Renal cortex interstitium (tissue), 15 donors: ENCODE measurements at places on chromosomes 2 and 18. TPM values are rescaled to one million over a fixed set of nuclear protein-coding genes. Genes with fewer than 3 reads are reported as not detected.

- DNase-seq: no peak
These were observed 5.3 kb downstream of the MFSD6 start for GRCh38 chr2:190413421-190413820.

GRCh38 chr2:48944956-48945355 is 189.4 kb upstream of the LHCGR start:
- DNase-seq: no peak

- DNase-seq: no peak
These were observed 36.0 kb downstream of the TTC27 start for GRCh38 chr2:32663864-32664263.

DNA sequence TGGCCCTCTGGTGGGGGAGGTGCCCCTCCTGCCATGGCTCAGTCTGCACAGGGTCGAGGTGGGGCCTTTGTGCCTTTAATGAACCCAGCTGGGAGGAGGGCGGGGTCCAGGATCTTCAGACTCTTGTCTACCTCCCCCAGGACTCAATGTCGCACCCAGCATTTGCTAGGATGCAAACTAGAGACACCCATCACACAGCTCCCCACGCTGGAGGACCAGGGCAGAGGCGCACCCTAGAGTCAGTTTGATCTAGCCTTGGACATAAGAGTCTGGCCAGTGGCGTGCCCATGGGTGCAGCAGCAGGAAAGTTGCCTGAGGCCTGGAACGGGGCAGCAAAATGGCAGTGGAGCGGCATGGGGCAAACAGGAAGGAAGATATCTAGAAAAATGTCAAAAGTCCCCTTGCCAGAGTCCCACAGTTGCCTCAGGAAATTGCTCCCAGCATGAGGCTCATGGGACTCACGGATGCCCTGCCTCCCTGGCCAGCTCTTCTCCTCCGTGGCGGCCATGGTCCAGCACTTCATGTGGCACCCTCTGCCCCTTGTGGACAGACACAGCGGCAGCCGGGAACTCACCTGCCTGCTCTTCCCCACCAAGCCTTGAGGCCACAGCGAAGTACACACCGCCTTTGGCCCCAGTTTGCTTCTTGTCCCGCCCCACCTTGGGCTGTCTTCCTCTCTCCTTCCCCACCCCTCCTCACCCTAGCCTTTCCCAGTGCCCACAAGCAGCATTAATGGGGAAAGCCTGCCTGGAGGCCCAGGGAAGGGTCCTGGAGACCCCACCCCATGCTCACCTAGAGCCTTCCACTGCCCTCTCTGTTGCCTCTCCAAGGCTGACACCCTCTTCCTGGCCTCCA is 17.7 kb downstream of the SH2D6 start:
- DNase-seq: no peak

- DNase-seq: no peak
These were observed 29.2 kb upstream of the STK17B start for GRCh38 chr2:196200557-196200956.

DNA sequence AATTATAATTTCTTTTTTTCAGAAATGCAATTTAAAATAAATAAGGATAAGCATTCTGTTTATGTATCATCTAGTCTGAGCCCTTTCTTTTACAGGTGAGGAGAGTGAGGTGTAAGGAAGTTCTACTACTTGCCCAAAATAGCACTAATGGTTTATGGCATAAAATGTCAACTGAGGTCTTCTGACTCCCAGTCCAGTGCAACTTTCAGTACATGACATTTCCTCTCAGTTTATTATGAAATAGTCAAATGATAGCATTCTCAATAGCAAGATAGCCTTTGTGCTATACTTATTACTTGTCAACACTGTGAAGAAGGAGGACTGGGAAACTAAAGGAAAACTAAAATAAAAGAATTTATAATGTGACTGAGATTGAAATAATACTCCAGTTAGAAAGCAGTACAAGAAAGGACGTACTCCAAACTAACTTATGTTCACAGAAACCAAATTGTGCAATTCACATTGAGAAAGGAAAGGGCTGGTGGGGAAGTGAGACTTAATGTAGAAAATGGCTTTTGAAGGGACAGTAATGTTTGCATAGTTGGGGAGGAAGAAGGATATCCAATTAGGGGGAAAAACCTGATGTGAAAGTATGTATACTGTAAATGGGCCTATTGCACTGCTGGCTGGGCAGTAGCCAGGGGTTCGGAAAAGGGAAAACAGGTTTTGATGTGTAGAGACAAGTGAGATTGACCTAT is 166.7 kb upstream of the ZEB2 start:
- DNase-seq: no peak

DNA sequence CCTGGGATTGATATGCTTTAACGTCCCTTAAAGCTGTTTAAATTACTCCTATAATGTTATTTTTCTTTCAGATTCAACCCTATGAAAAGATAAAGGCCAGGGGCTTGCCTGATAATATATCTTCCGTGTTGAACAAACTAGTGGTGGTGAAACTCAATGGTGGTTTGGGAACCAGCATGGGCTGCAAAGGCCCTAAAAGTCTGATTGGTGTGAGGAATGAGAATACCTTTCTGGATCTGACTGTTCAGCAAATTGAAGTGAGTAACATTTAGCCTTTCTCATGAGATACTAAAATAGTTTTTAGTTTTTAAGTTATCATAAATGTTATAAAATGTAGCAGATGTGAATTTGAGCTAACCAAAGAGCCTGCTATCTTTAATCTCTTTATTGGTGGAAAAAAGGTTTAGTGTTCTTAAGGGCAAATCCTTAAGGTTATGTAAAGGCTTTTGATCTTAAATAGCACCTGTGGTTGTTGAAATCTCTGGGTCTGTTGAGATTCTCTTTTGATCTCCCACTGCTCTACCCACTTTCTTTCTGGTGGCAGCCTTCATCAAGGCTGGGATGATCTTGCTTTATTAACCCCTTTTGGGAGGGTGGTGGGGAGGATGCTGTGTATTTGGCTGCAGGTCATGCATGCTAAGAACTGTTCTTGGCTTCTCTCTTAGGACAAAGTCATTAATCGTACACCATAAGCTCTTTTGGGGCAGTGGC is 40.9 kb downstream of the UGP2 start:
- no peak for DNase-seq

GRCh38 chr2:97742381-97742847 is 29.0 kb downstream of the ZAP70 start:
- DNase-seq: no peak

The STPG4 gene
- 0.17 TPM for polyA plus RNA-seq

The LIMS3 gene
- 5.7 TPM for polyA plus RNA-seq

The MYO5B gene
- polyA plus RNA-seq: 27.1 TPM

The CD8A gene
- polyA plus RNA-seq: 0.26 TPM

The OBSL1 gene
- 149 TPM for polyA plus RNA-seq
